Effector memory CD8-positive, alpha-beta T cell (primary cell): ENCODE measurements at places on chromosomes 3 and 15.

GRCh38 chr15:80167936-80168335 is 15.1 kb downstream of the FAH start:
- DNase-seq: no peak

GRCh38 chr3:143016321-143016972 is 15.1 kb downstream of the U2SURP start:
- DNase-seq: no peak

GRCh38 chr15:67968966-67969365 is 85.1 kb upstream of the PIAS1 start:
- no peak for DNase-seq

- DNase-seq: no peak
Observed at GRCh38 chr3:65623362-65623761, 415.4 kb downstream of the MAGI1 start.

GRCh38 chr3:60622349-60622748 is 628.9 kb downstream of the FHIT start:
- DNase-seq: no peak

DNA sequence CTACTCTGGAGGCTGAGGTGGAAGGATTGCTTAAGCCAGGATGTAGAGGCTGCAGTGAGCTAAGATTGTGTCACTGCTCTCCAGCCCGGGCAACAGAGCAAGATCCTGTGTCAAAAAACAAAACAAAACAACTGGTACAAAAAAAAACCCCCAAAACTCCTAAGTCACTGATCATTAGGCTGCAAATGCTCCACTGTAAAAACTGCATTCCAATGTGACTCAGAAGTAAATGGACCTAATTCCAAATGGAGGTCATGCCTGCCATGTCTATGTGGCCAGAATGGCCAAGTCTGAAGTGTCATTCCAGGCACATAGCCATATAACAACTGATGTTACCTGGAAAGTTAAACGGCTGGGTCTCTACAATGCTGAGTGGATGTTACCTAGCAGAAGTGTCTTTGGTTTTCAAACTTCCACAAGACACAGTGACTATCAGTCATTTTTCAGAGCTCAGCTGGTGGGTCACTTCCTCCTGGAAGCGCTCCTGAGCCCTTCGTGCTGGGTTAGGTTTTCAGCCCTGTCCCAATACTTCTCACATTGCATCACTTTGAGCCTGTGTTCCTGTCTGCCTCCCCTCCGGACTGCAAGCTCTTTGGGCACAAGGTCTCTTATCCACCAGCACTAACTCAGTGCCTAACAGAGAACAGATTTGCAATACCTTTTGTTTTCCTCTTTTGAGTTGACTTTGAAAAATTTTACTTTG is 10.6 kb downstream of the FSTL1 start:
- no peak for DNase-seq

GRCh38 chr3:46400000-46400734 is 6.7 kb downstream of the CCR5AS start:
- DNase-seq: no peak

DNA sequence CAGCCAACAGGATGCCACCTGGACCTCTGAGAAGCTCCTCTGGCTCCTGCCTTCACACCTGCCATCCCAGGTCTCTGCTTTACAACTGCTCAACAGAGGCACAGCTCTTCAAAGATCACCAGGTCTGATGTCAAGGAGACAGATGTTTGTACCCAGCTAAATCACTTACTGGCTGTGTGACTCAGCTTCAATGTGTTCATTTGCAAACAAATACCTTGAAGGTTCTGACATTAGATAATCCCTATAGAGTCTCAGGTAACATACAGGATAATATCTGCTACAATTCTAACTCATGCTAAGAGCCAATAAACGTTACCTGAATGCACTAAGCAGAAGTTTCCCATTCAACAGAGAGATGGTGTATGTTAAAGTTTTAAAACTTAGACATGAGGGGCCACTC is 163.4 kb upstream of the IGF1R start:
- DNase-seq: no peak

- DNase-seq: no peak
Observed at GRCh38 chr3:148585671-148586379, 111.9 kb upstream of the AGTR1 start.

GRCh38 chr3:186825294-186825821 is 17.2 kb upstream of the ADIPOQ start:
- no peak for DNase-seq

- no peak for DNase-seq
Observed at GRCh38 chr15:51114437-51115119, 19.9 kb upstream of the TNFAIP8L3 start.

GRCh38 chr3:184568924-184569829 is 7.6 kb downstream of the EPHB3 start:
- DNase-seq: no peak

GRCh38 chr15:70063261-70063925 is 34.3 kb downstream of the TLE3 start:
- DNase-seq: no peak

DNA sequence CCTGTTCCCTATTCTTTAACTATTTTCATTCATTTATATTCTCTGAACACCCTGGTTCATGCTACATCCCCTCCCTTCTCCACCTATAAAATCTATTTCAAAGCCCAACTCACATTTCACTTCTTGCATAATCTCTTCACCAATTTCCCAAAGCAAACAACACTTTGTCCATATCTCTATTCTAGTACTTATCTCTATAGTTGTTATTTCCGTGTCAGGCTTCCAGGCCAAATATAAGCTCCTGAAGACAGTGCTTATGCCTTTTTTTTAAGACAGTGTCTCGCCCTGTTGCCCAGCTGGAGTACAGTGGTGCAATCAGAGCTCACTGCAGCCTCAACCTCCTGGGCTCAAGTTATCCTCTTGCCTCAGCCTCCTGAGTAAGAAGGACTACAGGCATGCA is 43.6 kb downstream of the DNAH12 start:
- DNase-seq: no peak

DNA sequence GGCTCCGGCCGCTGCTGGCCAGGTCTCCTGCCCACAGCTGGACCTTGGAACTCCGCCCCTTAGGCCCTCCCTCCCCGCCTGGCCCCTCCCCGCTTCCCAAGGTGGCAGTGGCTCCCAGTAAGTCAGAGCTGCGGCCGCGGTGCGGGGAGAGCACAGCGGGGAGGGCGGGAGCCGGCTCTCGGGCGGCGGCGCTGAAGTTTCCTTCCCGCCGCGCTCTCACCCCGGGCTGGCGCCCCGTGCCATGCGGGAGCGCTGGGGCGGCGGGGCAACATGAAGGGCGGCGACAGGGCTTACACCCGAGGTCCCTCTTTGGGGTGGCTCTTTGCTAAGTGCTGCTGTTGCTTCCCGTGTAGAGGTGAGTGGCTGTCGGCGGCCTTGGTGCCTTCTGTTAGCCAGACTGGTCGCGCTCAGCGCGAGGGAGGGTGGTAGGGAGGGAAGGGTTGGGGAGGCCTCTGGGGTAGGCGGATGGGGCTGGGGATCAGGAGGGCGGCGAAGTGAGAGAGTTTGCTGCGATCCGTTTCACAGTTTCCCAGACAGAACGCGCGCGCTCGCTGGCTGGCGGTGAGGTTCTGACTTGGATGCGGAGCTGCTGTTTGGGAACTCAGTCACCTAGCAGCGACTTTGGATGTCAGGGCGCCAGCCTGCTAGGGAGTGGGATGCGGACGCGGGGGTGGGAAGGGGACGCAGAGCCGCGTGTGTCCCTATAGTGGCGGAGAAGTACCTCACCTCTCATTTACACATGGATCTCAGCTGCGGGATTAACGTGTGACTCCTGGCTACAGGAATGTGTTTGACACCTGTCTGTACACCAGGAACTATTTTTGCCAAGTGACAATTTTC is 145.5 kb upstream of the UMPS start:
- no peak for DNase-seq

- DNase-seq: no peak
Observed at GRCh38 chr3:175620532-175620931, 761.4 kb downstream of the NAALADL2 start.

GRCh38 chr15:55827204-55827603 is 84.3 kb upstream of the PRTG start:
- no peak for DNase-seq

- no peak for DNase-seq
Observed at GRCh38 chr3:127960421-127960965, 45.5 kb downstream of the KBTBD12 start.

- DNase-seq: no peak
Observed at GRCh38 chr15:49737127-49737526, 116.3 kb downstream of the DTWD1 start.

- no peak for DNase-seq
Observed at GRCh38 chr3:58900386-58900785, 149.4 kb downstream of the CFAP20DC start.

DNA sequence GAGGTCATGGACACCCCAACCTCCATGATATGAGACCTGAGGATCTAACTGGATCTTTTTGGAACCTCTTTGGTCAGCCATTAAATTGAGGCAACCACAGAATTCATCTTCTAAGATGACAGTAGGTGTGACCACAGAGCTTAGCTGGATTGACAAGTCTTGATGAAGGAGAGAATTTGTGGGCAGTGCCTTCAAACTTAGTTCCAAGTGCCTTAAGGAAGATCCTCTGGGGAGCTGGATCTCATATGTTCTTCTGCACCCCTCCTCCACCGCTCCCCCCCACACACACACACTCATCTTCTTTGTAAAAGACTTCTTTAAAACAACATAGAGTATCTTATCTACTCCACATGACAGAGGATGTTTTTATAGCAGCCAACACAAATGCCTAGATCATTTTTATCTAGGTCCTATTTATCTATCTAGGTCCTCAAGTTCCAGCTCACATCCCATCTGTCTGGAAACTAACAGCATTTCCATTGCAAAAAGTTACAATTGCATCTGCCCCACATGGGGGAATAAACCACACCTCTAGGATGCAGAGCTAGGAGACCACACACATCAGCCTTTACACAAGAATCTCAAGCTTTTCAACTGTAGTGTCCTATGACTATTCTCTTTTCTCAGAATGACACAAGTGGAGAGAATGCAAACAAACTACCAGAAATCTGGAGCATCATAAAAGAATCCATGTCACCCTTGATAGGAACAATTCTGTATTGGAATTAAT is 37.4 kb downstream of the WWTR1 start:
- no peak for DNase-seq

GRCh38 chr15:72237029-72237852 is 6.3 kb upstream of the PKM start:
- peak; percentile 6 for DNase-seq

- DNase-seq: no peak
Observed at GRCh38 chr15:59707619-59708018, 18.5 kb upstream of the BNIP2 start.

- no peak for DNase-seq
Observed at GRCh38 chr3:39433642-39434041, 27.1 kb downstream of the RPSA start.

DNA sequence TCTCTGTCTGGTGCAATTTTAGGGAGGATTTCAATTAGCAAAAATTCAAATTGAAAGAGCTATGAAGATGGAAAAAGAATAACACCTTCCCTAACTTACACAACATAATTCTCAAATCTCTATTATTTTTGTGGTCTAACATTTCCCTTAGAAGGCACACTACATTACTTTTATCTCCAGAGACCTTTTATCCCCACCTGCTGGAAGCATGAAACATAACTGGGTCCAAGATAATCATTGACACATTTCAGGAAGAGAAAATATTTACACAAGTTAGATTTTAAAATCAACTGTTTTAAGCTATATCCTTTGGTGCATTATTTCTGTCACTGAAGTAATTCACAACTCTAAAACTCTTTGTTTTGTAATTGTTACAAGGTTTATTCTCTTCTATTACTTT is 779.5 kb downstream of the ROBO1 start:
- DNase-seq: no peak

GRCh38 chr15:80588801-80589200 is 106.3 kb upstream of the ABHD17C start:
- no peak for DNase-seq

DNA sequence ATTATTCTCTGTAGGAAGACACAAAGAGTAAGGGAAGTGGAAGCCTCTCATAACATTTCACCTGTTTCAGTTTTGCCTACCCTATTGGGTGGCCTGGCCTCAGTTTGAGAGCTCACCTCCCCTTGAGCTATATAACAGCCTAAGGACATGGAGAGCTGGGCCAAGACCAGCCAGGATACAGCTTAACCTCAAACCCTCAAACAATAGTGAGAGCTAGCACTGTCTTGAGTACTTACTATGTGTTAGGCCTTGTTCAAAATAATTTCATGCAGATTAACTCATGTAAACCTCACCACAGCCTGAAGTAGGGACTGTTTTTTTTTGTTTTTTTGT is 15.0 kb upstream of the TBL1XR1 start:
- DNase-seq: no peak

DNA sequence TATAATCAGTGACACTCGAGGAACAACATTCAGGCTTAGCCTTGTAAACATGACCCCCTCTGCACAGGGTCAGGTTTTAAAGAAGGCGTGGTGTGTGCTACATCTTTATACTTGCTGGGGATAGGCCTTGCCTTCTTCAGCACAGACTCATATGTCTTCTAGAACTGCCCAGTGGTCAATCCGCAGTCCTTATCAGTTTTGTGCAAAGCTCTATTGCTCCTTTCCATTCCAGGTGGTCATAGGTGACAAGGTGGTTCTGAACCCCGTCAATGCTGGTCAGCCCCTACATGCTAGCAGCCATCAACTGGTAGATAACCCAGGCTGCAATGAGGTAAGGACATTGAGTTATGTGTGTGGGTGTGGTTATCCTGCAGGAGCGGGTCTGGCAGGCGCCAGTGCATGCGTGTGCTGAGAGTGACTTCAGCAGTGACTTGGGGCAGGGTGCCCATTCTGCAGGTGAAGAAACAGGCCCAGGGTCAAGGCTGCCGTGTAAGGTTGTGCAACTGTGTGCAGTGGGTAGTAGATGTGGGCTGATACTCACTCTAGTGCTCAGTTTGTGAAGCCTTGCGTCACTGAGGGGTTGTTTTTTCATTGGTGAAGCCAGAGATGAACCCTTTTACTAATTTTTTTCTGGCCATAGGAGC is 150.9 kb downstream of the ITPR1 start:
- DNase-seq: no peak

DNA sequence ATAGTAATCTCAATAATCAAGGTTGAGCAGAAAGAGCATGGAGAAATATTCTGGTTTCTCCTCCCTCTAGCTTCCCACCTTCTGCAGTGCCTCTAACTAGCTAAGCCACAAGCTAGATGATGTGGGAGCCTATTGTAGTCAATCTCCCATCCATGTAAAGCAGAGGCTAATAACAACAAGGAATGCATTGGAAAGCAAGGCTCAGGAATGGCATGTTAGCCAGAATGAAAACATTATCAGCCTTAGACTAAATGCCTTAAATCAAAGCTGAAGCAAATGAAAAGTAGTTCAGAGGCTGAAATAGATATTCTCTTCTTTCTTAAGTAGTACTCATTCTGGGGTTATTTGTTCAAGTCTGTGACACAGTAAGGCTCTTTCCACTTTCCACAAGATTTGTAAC is 350.3 kb upstream of the DPPA4 start:
- DNase-seq: no peak

GRCh38 chr3:124273651-124274050 is 281.7 kb upstream of the ROPN1 start:
- no peak for DNase-seq

GRCh38 chr3:72904163-72904562 is 16.3 kb downstream of the GXYLT2 start:
- no peak for DNase-seq

DNA sequence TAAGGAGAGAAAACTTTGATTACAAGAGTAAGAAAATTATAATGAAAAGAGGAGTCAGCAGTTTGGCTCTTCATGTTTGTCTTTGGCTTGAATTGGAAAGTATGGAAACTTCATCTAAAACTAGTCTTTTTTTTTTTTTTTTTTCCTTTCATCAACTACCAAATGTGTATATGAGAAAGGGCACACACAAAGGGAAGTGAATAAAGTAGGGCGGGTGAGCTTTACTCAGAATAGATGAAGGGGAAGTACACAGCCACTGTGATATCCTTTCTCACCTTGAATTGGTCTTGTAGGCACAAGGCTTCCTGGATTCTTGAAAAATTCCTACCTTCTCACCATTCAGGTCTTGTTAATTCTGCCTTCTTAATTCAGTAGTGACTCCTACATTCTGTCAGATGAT is 652.3 kb upstream of the KCNMB2 start:
- no peak for DNase-seq
